Effector memory CD4-positive, alpha-beta T cell (primary cell): ENCODE measurements at places on chromosomes 16 and 17.

DNA sequence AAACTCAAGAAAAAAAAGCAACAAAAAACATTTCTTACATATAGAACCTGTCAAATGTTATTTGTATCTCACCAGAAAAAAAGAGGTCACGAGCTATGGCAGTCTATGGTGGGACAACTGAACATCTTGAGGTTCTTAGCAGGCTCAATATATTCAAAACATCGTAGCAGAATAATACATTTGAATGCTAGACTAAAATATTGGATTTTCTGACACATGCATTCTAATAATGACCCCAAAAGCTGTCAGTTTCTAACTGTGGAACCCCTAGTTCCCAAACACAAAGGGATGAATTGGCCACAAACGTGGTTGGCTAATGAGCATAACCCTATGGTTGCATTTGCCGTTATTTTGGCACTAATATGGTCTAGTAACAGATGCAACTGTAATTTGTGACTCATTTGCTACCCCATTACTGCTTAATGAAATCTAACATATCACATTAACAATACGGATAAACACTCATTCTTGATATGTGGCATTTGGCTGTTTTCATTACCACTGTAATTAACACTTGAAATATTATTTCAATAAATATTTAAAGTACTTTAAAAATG lies 81.2 kb downstream of the TOX3 start:
- no peak for DNase-seq

- peak; percentile 98 for DNase-seq
Measured at GRCh38 chr16:29995911-29996765, at the start of gene INO80E. TSS of gene INO80E (plus strand) at chr16:29996241. CDS start at chr16:29996311, 70 bp downstream.

GRCh38 chr17:16262201-16262600 lies 45.2 kb downstream of the PIGL start:
- DNase-seq = no peak

DNA sequence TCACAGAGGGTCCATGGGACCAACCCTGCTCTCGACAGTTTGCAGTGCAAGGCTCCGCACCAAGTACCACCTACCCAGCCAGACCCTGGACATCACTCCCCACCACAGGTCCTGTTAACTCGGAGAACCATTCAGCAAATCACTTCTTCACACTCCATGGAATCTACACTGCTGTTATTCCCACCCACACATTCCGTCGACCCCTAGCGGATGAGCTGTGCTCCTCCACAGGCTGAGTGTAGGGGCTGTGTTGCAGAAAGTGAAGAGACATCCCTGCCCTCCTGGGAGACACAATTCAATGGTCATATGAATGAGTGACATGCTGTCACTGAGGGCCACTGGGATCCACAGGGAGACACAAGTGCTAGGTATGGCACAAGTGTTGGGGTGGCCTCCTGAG lies 27.5 kb downstream of the MPG start:
- DNase-seq = no peak

GRCh38 chr17:34981538-34982241 lies 1.4 kb downstream of the LIG3 start:
- no peak for DNase-seq
